ENCODE measurements at places on chromosomes 1 and 21.

DNA sequence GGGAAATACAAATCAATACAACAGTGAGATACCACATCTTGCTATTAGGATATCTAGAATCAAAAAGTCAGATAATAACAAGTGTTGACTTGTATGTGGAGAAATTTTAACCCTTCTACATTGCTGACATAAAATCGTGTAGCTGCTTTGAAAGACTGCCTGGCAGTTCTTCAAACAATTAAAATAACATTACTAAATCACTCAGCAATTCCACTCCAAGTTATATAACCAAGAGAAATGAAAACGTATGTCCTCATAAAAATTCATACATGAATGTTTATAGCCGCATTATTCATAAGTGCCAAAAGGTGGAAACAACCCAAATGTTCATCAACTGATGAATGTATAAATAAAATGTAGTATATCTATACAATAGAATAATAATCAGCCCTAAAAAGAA is 164.6 kb downstream of the RASAL2 start:
- DNase-seq: no peak

DNA sequence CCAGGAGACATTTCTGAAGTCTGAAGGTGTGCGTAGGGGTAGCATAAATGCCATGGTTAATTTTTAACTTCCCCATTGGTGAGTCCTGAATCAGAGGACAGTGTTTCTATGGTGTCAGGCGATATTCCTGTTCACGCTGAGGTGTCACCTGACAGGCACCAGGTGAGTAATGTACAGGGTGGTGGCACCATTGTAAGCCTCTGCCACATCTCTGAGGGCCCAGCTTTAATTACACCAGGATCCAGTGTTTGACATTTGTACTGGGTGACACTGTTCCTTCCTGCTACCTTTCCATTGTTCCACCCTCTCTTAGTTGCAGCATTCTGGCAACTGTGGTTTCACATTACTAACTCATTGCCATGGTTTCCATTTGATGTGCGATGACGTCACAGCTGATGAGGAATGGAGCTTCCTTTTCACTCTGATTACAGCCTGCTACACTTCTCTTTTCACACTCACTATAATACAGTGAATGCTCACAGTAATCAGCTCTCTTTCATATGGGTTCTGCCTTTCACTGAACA is 40.6 kb upstream of the MARK1 start:
- DNase-seq: peak; percentile 4

GRCh38 chr1:203522237-203522636 is 28.3 kb downstream of the OPTC start:
- peak; percentile 78 for DNase-seq

GRCh38 chr1:1135339-1136136 is 19.6 kb upstream of the C1orf159 start:
- DNase-seq: no peak

- no peak for DNase-seq
These were observed 5.2 kb downstream of the ELF3 start for GRCh38 chr1:202015662-202015937.

- no peak for DNase-seq
These were observed 88.6 kb upstream of the PKN2 start for GRCh38 chr1:88595355-88596002.

DNA sequence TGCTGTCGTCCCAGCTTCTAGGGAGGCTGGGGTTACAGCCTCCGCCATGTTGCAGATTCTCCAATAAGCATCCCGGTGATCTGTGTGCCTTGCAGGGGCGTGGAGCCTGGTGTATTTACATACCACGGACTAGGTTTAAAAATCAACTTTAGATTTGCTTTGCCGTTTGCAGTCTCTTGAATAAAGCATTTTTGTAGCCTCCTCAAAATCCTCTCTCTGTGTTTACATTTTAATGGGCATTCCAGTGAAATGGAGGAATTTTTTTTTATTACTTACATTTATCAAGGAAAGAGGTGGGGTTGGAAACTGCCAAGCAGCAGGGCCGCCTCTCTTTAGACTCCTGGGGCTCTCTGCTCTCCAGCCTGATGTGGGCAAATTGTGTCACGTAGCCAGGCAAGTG is 437.5 kb upstream of the VAMP3 start:
- DNase-seq: no peak

DNA sequence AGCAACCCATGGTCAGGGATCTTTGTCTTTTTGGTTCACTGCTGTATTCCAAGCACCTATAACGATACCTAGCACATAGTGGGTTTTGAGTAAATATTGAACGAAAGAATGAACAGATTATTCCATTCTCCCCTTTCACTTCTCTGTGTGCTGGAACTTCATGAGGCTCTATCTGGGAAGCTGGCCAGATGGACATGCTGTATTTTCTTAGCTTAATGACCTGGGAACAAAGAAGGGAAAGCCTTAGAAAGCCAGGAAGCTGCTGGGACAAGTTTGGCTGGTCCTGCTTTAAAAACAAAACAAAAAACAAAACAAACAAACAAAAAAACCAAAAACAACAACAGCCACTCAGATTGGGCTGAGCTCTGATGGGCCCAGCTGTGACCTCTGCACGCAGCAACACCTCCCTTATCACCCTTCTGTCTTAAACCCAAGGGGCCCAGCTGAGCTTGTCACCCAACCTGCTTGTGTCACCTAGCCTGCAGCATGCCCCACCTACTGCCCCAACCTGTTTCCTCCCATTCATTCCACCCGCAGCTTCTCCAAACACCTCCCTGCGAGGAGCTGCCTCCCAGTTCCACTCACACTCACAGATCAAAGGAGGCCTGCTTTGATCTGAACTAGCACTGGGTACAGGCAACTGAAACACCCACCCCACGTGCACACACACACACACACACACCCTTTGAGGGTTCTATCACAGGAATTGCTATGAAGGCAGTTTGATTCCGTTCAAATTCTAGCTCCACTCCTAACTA is 37.1 kb downstream of the SLC30A1 start:
- no peak for DNase-seq

- no peak for DNase-seq
These were observed 223.6 kb upstream of the RAB4A start for GRCh38 chr1:229047161-229047839.

All from NCI-H1092 (cell line).